Ureter (tissue), 1 donor: ENCODE measurements at places on chromosomes 2 and 18.

DNA sequence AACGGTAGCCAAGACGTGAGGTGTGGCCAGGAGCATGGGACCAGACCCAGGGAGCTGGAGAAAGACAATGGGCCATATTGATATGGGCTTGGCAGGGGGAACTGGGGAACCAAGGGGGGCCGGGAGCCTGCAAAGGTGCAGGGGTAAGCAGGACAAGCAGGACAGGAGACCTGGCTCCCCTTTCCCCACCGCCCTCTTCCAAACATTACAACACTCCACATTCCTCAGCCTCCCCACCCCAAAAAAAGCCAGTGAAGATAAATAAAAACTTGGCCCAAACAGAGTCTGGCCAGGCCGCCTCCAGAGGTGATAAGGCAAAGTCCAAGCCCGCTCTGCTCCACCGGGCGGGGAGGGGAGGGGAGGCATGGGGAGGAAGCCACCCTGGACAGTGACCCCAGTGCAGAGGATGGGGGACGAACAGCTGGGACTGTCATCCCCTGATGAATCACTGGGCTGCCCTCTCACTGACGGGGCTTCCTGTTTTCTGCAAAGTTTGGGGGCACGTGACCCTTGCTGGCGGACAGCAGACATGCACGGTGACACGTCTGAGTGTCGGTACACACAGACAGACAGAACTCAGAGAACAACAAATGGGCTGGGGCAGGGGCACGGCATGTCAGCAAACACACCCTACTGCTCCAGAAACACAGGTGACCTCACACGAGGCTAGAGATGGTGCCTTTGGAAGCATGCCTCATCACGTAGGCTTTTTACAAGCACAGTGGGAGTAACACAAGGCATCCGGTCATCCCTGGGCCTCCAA, 100.2 kb downstream of the TNS1 start:
- peak; percentile 86 for DNase-seq

GRCh38 chr2:171711351-171711750, 24.1 kb downstream of the DYNC1I2 start:
- DNase-seq, result no peak

GRCh38 chr2:226874749-226875148, 38.9 kb downstream of the RHBDD1 start:
- DNase-seq, result no peak

DNA sequence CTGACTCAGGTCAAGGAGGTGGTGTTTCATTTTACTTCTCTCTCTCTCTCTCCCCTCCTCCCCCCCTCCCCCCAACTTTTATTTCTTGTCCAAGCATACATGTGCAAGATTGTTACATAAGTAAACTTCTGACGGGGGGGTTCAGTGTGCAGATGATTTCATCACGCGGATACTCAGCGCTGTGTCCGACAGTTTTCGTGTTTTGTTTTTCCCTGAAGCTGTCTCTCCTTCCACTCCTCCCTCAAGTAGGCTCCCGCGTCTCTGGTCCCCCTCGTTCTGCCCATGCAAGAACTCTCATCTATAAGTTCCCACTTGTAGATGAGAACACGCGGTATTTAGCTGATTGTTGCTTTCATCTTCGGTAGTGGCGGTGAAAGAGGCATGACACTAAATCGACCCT, 111.0 kb upstream of the ANKRD30BL start:
- no peak for DNase-seq

GRCh38 chr18:15198116-15198389, 450.1 kb downstream of the ANKRD30B start:
- no peak for DNase-seq

- DNase-seq, result no peak
Measured at GRCh38 chr2:61759005-61759404, 94.9 kb downstream of the FAM161A start.
